ENCODE measurements at places on chromosomes 3 and 15.

DNA sequence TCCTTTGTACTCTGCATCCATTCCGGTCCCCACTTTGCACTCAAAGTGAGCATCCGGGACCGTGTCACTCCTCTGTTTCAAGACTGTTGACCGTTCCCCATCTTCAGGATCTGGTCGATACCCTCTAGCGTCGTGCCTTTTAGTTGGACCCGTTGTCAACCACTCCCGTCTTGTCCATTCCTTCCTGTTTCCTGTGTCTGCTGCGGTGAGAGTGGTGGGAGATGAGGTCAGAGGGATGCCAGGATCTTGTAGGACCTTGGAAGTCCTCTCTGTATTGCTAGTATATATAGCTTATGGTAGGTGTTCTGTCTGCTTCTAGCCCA is 624 bp downstream of the BRK1 start:
- DNase-seq = no peak

DNA sequence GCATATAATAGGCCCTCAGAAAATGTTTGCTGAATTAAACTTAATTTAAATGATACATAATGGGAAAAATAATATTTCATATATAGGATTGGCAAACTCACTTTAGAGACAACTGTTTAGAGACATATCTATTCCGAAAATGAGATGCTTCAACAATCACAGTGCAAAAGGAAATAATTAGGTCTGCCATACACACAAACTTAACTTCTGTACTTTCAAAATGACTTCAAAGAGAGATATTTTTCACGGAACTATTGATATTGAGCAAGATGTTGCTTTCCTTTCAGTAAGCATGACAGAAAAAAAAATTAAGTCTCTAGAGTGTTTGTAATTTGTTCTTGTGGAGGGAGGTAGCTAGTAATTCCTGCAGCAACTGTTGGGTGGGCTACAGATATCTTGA is 769.5 kb downstream of the TUSC7 start:
- no peak for DNase-seq

GRCh38 chr15:35089551-35089950 is 4.5 kb upstream of the NANOGP8 start:
- DNase-seq = no peak

DNA sequence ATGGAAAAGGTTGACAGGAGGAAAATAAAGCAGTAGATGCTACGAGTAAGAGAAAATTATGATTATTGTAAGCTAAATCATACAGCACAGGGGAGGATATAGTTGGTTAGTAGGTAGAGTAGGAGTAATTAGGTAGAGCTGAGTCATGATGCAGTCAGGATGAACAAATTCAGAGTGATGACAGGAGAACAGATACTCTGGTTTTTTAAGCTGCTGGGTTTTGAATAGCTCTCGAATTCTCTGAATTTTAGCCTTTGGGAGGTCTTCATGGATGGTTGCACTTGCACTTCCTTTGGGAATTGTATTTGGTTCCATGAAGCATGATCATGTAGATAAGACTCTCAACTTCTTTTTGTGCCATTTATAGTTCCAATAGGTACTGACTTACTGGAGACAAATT is 96.2 kb downstream of the ECT2 start:
- no peak for DNase-seq

- DNase-seq = no peak
Measured at GRCh38 chr15:22892333-22892732, 53.9 kb downstream of the NIPA2 start.

DNA sequence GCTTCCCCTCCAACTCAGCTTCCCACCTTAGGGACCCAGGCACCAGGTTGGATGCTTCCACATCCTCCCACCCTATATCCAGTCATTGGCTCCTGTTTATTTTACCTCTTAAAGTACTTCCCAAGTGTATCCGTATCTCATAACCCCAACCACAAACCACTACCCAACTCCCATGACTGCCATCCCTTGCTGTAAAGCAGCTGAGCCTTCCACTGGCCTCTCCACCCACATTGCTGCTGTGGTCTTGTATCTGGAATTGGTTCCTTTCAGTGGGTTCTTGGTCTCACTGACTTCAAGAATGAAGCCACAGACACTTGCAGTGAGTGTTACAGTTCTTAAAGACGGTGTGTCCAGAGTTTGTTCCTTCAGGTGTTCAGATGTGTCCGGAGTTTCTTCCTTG is 79.8 kb upstream of the HRH1 start:
- DNase-seq = no peak

DNA sequence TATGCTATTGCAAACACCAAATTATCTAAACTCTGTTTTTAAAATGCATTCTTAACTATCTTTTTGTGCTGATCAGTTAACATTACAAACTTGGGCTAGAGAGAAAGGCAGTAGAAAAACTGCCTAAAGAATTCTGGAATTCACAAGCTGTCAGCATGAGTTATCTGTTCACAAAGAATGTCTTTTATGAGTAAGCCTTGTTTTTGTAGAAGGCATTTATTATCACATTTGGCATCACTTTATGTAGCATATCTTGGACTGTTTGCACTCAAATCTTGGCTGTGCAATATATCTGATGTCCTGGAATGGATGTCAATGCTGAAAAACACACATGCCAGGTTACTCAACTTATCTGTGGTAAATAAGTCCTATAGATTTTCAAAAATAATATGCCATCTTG is 15.5 kb upstream of the BCHE start:
- DNase-seq = no peak

GRCh38 chr3:30314757-30315325 is 291.6 kb upstream of the TGFBR2 start:
- no peak for DNase-seq

GRCh38 chr3:45035441-45036301 is 9.6 kb downstream of the CLEC3B start:
- DNase-seq = no peak

DNA sequence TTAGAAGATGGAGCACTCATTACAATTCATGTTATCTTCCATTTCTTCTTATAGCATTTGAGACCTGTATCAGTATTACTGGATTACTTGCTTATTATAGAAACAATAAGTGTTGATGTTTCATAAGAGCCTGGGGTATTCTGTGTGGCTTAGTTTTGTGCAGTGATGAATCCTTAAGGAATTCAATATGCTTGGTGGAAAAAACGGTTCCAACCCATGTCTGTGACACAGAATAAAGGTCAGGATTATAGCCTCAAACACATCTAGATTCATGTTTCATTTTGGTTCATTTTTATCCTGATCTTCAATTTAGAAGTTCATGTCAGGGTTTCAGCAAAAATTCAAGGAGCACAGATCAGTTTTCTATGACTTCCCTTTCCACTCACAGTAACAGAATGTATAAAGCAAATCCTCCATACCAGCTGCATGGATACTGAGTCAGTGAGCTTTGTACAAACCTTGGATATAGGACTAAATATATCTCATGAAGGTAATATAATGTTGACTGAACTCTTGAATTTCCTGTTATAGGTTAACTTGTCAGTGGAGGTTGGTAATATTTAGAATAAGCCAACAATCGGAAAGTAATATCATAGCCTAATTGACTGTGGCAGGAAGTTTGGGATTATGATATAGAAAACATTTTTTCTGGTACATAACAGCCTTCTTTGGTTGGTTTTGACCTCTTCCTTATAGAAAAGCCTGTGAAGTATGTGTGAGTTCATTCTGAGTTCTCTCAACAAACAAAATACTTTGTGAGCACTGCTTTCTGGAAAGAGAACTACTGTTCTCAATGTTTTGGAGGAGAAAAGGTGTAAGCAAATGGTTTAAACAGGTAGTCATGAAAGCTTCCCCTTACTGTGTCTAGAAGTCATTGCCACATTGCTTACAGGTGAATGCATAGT is 218.2 kb upstream of the TPM1 start:
- DNase-seq = no peak

- no peak for DNase-seq
Measured at GRCh38 chr3:101646726-101647125, 30.2 kb downstream of the ZBTB11 start.

GRCh38 chr3:172101107-172101506 is 61.7 kb downstream of the FNDC3B start:
- no peak for DNase-seq

DNA sequence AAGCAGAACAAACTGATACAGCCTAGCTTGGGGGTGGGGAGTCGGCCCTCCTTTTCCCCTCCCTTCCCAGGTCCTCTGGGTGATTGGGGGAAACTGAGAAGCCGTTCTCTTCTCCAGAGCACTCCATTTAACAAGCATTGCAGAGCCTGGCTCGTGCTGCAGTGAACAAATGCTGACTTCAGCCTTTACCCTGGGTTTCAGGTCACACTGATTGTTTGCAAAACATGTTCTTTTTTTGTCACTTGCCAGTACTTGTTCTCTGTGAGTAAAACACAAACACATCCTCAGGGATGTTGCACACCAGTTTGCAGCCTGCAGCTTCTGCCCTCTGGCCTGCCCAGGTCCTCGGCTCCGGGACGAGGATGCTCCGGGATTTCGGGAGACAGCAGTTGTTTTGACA is 132.8 kb downstream of the PGPEP1L start:
- DNase-seq = no peak

DNA sequence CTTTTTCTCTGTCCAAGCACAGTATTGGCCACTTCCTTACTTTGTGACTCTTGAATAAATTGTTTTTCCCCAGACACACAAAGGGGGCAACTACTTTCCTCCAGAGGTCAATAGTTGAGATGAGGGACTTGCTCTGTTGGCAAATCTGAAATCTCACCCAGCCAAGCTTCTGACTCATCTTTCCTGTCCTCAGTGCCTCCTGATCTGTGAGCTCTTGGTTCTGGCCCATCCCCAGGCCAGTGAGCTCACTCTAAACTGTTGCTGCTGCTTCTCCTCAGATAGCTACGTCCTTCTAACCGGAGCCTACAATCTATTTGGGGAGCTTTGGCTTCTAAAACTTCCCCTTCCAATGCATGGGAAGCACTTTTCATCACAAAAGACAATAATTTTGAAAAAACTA is 50.0 kb upstream of the NMD3 start:
- DNase-seq = no peak

DNA sequence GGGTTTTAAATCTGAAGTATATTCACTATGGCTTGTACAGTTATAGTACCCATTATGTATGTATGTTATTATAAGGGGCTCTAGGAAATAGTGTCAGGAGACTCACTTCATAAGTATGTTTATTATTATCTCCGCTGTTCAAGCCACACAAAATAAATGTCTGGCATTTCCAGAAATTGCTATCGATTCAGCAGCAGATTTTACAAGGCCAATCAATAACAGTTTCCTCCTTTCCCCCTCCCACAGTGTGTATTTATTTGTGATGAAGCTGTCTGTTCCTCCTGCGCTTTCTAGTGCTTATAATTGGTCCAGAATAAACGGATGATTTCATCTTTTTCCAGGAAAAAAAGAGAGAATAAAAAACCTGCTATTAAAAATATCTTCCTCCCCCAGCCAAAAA is 134.2 kb upstream of the LPP start:
- DNase-seq = no peak

DNA sequence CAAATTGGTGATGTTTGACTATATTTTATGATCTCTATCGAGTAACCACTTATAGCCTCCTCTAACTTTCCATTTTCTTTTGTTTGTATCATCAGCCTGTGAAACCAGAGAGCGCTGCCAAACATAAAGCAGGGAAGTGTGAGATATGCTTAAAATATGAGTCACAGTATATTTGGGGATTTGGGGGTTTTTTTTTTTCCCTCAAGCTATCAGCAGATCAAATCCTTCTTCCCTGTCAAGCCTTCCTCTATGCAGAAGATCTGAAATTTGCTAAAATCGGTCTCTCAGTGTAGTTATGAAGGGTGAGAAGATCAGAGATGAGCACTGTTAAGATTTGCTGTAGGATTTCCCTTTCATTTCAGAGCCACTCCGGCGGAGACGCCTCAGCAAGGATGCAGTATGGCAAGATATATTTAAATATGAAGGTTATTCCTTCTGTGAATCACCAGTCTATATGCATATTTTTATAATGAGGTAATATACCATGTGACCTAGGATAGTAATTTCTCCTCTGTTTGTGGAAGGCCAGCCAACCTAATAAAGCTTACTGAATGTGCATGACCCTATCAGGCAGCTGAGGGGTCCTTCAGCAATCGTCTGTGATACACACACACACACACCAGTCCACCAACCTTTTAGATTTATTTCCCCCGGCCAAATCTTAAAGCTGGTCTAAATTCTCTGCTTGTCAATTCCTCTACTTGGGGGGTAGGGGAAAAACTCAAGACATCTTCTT is 474.1 kb downstream of the FOXP1 start:
- no peak for DNase-seq

- DNase-seq = no peak
Measured at GRCh38 chr3:17398959-17399551, 343.4 kb downstream of the TBC1D5 start.

DNA sequence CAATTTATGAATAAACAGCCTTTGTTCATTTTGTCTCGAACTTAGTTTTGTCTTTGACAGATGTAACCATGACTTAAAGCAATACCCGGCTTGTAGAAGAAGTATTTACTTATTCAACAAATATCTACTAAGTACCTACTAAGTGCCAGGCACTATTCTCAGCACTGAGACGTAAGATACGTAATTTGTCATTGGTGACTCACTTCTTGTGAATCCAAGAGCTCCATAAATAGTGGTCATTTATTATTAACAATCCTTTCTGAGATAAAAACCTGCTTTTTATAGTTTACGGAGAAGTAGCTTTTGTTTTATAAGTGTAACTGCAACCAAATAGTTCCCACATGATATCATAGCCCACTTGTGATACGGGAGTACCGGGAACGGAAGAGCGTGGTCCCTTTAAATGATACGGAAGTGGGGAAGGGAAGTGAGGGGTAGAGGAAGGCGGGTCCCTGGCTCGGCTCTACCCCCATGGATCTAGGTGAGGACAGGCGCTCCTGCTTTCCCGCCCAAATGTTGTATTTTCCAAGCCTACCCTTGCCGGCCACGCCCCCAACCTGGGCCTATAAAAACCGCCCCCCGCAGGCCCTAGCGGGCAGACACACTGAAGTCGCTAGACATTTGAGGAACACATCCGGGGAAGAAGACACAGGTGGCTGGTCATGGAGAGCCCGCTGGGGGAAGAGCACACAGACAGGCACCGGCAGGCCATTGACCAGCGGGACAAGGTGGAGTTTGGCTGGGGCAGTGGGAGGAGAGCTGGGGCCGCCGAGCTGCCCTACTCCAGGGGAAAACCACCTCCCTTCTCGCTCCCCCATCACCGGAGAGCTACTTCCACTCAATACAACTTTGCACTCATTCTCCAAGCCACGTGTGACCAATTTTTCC is at the start of gene SAMMSON:
Gene SAMMSON (plus strand): TSS at position 594 of the 888 bp plus-strand sequence.
- DNase-seq = no peak

- no peak for DNase-seq
Measured at GRCh38 chr3:189638276-189639031, 7.3 kb downstream of the TP63 start.

DNA sequence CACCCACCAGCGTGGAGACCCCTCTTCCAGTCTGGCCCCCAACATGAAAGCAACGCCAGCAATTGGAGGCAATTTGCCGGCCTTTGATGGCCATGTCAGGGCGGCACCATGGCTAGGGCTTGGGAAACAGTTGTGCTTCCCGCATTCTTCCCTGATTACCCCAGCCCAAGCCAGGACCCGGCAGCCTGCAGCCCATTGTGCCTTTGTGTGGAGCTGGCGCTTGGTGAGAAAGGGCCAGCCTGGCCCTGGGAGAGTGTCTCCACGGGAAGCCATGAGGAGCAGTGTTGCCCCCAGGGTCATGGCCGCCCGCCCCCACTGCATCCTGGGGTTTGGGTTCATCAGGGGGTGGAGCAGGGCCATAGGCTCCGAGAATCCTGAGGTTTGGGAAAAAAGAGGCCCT is 66.0 kb downstream of the DNAJB8 start:
- no peak for DNase-seq

GRCh38 chr3:102238362-102238761 is 196.5 kb upstream of the ZPLD1 start:
- DNase-seq = no peak

GRCh38 chr3:50179710-50180109 is 11.7 kb upstream of the GNAT1 start:
- DNase-seq = no peak

- no peak for DNase-seq
Measured at GRCh38 chr3:45946875-45947274, 3.6 kb downstream of the CXCR6 start.
